Kidney epithelial cell (primary cell): ENCODE measurements at places on chromosomes 7 and 10.

DNA sequence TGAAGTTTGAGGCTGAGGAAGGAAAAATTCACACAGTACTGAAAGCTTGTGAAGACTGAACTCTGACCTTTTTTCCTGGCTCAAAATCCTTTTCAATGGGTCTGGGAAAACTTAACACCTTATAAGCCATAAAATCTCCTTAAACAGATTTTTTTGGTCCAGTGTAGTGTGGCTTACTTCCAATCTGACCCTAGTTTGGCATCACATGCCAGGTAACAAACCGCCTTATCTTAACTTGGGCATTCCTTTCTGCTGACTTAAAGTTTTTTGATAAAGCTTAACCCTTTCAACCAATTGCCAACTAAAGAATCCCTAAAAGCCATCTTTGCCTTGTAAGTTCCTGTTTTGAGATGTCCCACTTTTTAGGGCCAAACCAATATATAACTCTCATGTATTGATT is 13.2 kb upstream of the ITPRID1 start:
- DNase-seq, result no peak

DNA sequence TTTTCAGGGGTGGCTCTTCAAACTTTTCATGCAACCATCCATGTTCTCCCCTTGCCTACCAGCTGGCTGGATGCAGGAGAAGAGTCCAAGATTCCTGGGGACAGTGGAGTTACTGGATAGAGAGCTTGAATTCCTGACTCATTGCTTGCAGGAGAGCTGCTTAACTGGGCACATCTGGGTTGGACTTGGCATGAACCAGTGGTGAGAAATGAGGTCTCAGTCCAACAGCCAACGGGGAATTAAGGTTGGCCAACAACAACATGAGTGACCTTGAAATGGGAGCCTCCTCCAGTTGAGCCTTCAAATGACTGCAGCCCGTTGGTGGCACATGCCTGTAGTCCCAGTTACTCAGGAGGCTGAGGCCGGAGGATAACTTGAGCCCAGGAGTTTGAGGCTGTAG is 58.1 kb upstream of the OPN4 start:
- no peak for DNase-seq

GRCh38 chr7:49174396-49174795 is 250.0 kb downstream of the CDC14C start:
- DNase-seq, result peak; percentile 4

DNA sequence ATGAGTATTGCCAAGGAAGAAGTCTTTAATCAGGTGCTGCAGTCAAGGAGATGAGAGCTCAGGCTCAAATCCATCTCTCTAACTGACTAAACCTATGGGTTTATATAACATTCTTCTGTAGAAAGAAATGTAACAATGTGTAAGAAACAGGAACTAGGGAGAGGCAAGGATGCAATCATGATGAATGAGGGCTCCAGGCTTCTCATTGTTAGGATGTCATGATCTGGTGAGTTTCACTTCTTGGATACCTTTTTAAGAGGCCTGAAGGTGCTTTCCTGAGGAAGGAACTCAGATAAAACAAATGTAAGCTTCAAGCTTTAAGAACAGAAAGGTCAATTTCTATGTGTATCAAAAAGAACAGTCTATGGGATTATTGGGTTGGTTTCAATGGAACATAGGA is 30.8 kb upstream of the SCIN start:
- no peak for DNase-seq

DNA sequence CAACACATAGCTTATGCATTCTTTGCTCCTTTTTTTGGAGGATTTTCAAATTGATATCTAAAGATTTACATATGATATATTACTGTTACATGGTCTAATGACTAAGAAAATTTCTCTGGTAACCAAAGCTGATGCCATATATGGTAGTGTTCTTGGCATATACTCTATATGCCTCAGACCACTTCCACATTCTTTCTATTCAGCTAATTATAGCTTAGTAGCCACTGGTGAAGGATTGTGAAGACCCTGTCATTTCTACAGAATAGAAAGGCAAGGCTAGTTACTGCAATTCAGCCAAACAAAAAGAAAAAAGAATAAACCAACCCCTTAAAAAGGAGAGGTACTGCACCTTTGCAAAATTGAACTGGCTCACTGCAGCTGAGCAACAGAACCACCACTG is 3.7 kb downstream of the PURB start:
- no peak for DNase-seq

- no peak for DNase-seq
Observed at GRCh38 chr7:112103246-112103645, 103.0 kb downstream of the DOCK4 start.

DNA sequence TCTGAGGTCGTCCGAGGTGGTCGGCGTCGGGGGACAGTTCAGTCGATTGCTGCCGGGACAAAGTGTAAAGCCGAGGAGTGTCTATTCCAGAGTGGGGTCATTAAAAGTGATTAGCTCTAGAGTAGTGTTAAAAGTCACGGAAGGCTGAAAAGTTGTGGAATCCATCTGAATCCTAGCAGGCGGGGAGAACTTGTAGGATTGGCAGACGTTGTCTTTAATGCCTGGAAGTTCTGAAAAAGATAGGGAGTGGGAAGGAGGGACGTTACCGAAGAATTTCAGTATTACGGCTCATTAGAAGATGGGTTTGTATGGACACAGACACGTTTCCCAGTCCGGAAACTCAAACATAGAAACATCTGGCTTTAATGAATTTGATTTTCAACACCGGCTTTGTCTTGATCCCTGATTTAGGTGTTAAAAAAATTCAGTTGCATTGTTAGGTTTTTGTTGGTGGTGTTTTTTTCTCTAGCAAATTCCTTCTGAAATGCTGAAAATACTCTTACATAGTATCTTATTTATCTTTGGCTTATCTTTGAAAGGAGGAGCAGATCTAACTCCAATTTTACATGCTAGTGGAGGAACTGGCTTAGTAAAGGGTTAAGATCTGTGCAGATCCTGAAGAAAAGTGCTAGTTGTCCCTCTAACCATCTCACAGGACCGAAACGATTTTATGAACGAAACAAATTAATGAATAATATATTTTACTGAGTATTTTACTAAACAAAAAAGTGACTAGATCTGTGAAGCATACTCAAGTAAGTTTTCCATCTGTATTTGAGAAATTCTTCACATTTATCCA is 900 bp downstream of the MKLN1 start:
- no peak for DNase-seq

- no peak for DNase-seq
Observed at GRCh38 chr10:97711640-97712572, 1.6 kb upstream of the MARVELD1 start.

DNA sequence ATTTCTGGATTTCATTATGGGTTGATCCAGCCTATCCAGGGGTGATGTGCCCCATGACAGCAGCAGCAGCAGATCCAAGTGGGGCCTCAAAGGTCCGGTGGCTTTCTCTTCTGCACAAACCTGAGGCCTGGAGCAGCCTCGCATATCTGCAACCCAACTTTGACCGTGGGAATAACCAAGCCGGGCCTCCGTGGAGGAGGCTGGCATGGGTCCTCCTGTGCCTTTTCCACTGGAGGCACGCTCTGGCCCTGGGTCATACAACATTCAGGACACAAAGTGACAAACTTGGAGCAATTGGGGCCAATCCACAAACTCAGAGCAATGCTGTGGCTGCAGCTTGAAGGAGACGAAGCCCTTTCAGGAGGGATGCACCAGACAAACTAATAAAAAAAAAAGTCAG is 330.0 kb upstream of the MKI67 start:
- DNase-seq, result no peak

DNA sequence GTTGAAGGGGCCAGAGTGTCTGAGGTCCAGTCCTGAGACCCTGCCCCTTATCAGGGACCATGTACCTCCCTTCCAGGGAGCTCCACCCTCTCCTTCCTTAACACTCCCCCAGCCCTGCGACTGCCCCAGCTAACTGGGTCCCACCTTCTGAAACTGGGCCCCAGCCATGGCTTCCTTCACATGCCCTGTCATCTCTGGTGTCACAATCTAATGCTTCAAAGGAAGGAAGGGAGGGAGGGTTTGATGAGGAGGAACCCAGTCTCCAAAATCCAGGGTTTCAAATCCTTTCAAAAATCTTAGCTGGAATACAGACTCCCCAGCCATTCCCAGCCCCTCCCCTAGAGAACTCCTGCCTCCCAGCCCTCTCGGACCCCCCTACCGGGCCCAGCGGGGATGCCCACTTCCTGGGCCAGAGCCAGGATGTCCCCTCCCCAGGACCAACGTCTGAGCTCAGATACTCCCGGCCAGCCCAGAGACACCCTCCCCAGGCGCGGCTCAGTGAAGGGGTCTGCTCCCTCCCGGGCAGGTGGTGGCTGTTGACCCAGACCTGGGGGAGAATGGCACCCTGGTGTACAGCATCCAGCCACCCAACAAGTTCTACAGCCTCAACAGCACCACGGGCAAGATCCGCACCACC is 18.0 kb downstream of the C10orf105 start:
- no peak for DNase-seq

DNA sequence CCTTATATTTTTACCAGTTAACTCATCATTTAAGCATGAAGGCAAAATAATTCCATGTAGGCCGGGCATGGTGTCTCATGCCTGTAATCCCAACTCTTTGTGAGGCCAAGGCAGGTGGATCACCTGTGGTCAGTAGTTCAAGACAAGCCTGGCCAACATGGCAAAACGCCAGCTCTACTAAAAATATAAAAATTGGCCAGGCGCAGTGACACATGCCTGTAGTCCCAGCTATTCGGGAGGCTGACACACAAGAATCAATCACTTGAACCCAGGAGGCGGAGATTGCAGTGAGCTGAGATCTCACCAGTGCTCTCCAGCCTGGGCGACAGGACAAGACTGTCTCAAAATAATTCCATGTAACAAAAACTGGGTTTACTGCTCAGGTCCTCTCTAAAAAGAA is 18.3 kb downstream of the HNRNPA2B1 start:
- no peak for DNase-seq

- DNase-seq, result no peak
Observed at GRCh38 chr10:77782328-77783061, 144.1 kb downstream of the DLG5 start.

GRCh38 chr7:45401155-45401554 is 173.0 kb upstream of the ADCY1 start:
- DNase-seq, result no peak

DNA sequence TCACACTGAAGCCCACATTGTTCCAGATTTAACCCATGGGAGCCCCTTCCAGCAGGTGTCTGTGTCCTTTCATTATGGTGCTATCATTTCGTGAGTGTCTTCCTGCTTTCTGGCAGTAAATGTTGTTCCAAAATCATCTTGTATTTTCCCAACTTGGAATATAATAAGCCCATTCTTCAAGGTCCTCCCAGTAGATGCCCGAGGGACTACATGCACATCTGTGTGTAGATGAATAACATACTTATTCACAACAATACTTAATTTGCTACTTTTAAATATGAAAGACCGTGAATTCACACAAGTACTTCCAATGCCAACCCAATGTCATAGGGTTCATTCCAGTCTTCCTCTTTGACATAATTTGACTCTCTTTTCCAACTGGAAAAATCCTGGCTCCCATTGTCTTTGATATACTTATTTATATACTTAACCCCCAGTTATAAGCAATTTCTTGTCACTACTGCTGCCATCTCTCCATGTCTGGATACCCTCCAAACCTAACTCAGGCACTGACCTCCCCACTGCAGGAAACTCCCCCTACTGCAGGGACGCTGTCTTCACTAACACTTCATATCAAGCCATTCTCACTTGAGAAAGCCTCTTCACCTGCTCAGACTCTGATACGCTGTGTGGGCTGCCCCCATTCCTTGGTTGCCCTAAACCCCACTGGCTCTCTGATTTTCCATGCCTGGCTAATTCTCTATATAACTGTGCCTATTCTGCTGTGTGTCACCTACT is 1119.2 kb downstream of the CNTNAP2 start:
- DNase-seq, result no peak

DNA sequence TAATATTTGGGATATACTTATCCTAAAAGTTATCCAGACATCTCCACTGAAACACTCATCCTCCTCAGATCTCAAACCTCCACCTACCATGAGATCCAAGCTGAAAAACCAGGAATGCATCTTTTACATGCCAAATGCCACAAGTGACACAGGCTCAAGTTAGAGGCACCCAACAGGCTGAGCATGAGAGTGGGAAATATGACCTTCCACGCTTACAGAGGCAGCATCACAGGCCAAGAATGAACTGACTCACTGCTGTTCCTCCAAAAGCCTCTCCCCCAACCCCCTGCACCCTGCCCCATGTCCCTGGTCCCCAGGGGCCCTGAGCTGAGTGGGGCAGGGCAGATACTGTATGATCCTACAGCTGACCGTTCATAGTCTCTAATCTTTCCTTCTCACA is 4.8 kb upstream of the MTPAP start:
- DNase-seq, result no peak

DNA sequence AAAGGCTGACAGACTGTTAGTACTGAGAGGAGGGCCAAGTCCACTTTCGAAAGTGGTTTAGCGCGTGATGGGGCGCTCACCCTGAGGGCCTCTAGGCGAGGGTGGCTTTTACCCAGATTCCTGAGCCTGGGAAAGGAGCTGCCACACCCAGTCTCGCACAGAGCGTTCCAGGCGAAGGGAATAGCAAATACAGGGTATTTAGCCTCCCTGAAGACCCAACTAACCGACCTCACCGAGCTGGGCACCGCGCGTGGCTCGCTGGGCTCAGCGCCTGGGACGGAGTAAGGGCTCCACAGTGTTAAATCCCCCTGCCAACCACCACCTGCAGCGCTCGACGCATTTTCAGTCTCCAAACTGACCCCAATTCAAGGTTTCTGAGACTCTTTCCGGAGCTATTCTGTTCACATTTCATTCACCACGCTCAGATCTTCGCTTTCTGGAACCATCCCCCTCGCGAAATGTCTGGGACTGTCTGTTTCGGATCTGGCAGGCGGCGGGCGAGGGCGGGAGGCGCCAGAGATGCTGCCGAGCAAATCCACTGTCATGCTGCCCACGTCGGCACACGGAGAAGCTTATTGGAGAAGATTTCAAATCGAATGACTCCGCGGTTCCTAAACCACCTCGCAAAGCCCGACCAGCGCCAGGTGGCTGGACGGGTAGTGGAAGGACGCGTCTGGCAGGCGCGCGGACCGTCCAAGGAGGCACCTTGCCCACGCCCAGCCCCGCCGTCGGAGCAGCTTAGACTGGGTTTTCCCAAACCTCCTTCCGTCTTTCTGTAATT is 1.4 kb upstream of the OSBPL3 start:
- no peak for DNase-seq

DNA sequence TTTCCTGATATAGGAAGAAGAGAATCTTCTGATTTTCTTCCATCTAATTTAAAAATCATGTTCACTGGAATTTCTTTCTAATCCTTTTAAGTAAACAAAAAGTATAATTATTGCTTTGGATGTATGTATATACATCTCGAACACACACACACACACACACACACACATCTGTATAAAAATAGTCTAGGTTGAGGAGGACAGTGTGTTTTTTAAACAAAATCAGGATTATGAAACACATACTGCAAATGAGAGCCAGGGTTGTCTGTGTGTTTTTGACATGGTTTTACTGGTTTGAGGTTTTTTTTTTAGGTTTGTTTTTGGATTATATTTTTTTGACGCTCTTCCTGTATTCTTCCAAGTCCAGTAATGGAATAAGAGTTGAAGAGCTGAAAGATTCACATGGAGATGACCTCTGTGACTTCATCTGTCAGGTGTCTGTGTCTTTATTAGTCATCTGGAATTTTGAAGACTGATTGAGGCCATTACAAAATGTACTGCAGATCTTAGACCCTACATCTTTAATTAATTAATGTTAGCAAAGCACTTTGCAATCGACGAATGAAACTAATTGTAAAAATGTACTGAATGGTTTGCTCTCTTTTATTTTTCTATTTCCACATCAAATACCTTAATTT is 237.1 kb downstream of the SUGCT start:
- no peak for DNase-seq

- no peak for DNase-seq
Observed at GRCh38 chr10:10788761-10789160, 228.9 kb upstream of the CELF2 start.

GRCh38 chr7:137989094-137989493 is 12.8 kb downstream of the CREB3L2 start:
- no peak for DNase-seq
